ENCODE measurements at places on chromosomes 6 and 20.

DNA sequence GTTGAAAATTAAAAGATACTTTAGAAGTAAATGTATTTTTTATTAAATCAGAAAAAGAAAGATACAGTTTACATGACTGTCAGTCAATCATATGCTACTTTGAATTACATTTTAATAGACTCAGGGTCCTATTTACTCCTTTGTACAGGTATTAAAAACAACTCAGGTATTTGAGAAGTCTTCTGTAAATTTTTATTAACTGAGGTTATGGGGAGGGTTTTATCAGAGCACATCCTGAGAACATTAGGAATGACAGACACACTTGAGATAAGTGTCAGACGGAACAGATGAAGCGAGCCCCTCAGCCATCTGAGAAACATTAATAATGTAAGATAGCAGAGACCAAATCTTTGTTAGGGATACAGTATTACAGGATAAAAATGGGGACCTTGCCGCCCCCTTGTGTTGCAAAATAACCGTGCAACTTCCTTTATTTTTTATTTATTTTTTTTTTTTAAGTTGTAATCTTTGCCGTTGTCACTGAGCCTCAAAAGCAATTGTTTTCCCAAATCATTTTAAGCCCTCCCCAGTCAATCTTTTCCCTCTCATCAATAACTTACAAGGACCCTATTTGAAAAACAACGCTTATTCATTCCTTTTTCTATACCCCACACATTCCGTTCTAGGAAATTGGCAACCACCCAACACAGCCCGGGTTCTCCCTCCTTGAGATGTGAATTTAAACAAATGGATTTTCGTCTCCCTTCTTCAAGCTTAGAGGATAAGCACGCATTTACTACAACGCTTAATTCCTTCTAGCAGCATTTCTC, 126.7 kb downstream of the BCAS1 start:
- no peak for DNase-seq

- no peak for DNase-seq
Observed at GRCh38 chr6:43455531-43456428, at the start of gene DLK2. DLK2 (minus strand) TSS chr6:43455548; CDS start chr6:43454825, 723 bp downstream.

DNA sequence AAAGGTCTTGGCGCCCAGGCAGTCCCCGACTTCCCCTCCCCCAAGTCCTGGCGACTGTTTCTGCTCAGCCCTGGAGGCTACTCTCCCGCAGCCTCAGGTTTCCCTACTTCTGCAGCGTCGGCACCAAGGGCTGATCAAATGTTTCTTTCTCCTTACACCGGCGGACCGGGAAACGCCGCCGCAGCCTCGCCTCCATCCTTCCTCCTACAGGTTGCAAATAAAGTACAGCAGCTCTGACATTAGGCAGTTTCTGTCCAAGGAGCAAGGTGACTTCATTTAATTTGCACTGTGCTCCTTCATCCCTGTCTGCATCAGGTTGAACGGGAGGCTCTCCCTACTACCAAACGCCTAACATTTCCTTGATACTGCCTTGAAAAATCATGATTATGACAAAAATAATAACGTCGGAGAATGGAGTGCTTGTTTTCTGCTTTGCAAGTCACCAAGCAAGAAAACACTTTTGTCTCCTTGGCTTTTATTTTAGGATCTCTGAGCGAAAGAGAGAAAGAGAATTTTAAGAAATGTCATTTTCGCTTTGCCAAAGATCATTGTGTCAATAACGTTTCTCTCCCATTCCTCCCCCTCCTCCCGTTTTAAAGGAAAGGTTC, 1.0 kb downstream of the CLIC5 start:
- DNase-seq = no peak

GRCh38 chr6:139251691-139252390, 40.0 kb downstream of the TXLNB start:
- DNase-seq = no peak

- DNase-seq = no peak
Observed at GRCh38 chr20:40676491-40677269, 12.4 kb downstream of the MAFB start.

GRCh38 chr6:139904568-139904967, 530.1 kb upstream of the CITED2 start:
- DNase-seq = no peak

DNA sequence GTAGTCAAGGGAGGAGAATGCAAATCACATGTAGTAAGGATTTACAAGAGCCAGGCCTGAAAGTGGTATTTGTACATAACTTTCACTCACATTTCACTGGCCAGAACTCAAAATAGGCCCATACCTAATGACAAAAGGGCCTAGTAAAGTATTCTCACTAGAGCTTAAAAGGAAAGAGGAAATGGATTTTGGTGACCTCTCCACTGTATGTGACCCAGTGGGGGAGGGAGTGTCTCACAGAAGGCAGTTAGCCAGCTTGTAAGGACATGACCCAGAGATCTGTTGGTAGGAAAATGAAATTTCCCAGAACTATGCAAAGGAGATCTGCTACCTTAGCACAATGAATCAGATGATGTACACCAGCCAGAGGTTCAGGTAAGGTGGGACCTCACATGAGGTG, 124.4 kb downstream of the PTPRT start:
- DNase-seq = no peak

DNA sequence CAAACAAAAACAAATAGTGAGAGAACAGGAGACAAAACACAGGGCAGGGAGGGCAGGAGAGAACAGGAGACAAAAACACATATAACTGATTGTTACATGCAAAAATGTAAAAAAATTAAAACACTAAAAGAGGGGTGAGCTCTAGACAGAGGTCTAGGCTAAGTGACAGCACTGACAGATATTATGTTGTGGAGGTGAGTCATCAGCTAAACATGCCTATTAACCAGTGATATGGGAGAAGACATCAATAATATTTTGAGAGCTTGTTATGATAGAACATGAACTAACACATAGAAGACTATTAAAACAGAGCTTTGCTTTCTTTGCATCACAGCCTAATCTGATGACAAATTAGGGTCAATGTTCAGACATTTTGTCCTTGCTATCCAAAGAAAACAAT, 972.7 kb downstream of the PRIM2 start:
- no peak for DNase-seq

DNA sequence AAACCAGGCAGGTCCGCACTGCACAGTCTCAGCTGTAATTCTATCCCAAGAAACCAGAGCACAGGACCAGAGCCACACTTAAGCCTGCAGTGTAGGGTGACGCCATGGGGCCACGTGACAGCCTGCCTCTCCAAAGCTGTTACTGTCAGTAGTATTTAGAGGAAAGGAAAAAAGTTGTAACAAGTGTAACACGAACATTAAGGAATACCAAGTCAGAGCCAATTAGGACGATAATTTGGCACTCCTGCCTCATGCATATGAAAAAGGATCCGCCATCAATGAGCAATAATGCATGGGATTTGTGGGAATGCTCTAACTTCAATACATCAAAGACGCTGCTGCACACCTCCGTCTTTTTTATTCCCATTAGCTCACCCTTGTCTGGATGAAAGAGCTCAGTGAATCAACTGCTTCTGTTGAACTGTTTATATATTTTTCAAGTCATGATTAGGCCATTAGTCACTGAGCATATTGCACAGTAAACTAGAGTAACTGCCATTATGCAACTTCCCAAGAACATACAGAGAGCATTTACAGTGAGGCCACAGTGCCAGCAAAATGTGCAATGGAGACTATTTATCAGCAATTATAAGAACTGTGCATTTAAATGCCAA, 79.9 kb downstream of the ATXN1 start:
- no peak for DNase-seq

DNA sequence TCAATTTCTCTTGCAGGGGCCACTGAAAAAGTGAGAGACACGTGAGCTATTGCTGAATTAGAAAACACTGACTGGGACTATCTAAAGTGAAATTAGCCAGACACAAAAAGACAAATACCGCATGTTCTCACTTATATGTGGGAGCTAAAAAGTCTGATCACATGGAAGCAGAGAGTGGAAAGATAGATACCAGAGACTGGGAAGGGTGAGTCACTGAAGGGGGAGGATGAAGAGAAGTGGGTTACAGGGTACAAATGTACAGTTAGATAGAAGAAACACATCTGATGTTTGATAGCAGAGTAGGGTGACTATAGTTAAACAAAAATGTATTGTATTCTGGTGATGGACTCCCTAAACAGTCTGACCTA, 13.4 kb downstream of the CST3 start:
- no peak for DNase-seq

DNA sequence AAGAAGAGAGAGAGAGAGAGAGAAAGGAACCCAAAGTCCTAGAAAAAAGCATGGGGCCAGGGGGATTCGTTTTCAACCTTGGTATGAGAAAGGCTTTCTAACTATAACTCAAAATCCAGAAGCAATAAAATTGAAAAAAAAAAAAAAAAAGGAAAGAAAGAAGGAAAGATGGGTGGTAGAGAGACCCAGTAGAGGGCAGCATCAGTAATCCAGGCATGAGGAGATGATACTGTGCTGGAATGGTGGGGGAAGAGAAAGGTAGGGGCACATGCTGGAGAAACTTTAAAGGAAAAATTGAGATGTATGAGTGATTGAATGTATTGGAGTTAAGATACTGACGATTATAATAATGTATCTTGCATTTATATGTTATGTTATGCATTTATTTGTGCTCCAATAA, 1040.7 kb upstream of the FLRT3 start:
- no peak for DNase-seq

All from GM13977 (cell line).